ENCODE measurements at places on chromosomes 16 and 17.

- no peak for DNase-seq
These were observed 77.5 kb downstream of the USP32 start for GRCh38 chr17:60314423-60314822.

DNA sequence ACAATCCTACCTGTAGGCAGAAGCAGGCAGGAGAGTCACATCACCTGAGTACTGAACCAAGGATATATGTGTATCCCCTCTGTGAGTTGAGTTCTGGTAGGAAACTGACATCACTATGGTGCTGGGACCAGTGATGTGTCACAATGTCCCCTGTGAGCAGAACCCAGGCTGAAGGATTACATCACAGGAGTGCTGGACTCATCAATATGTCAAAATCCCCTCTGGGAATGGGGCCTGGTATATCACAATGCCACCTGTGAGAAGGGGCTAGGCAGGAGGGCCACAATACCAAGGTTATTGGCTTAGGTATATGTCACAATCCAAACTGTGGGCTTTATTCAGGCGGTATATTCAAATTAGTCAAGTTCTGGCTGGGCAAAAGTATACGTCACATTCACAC lies 2098.3 kb downstream of the TP53TG3F start:
- no peak for DNase-seq

DNA sequence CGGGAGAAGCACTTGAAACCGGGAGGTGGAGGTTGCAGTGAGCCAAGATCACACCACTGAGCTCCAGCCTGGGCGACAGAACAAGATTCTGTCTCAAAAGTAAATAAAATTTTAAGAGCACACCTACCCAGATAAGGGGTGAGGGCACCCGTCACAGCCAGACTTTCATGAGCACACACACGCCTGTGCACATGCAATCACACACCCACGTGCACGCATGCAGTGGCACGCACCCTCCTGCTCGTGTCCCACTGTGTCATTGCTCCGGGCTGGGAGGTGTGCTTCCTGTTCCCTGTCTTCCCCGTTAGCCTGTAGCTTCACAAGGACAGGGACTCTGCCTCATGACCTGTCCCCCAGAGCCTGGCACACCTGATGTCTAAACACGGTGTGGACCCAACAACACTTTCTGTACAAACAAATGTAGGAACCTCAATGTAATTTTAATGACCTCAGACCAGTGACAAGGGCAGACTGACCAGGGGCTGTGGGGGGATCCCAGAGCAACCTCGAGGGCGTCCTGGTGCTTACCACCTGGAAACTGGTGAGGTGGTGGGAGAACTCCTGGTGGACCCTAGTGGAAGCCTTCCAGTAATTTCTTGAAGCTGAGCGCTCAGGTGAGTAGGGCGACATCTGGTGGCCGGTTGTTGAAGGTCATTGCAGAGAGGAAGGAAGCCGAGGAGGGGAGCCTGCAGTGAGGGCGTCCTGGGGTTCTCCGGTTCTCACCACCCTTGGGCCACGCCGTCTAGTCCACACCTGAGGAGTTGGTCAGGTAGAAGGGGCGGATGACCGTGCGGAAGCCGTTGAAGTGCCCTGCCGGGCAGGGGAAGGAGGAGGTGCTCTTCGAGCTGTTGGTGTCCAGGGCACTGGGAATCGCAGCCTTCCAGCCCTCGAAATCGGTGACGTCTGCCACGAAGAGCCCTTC lies 8.6 kb downstream of the LGALS3BP start:
- peak; percentile 47 for DNase-seq

DNA sequence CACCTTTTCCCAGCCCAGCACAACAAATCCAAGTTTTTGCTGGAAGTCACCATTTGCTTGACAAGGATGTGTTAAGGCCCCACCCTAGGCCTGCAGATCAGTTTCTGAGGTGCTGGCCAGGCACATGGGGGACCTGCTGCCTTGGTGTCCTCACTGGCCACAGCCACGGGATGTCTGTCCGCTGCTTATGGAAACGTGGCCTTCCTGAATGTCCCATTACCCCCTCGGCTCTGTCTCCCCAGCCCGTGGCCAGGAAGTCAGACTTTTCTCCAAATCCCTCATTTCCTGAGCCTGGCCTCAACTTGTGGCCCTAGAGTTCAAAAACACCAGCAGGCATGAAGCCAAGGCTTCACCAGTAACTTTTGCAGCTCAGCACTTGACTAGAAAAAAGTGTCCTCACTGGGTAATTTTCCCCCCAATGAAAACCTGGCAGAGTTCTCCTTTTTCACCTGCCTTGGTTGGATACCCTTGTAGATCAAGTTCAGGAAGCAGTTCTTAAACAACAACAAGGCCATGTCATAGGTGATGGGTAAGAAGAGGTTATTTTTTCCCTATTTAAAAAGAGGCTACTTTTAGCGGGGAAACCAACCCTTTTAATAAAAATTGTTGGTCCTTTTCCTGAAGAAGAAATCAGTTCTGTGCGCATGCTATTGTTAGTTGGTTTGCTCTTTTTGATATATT lies 80.8 kb downstream of the SOCS1 start:
- no peak for DNase-seq

DNA sequence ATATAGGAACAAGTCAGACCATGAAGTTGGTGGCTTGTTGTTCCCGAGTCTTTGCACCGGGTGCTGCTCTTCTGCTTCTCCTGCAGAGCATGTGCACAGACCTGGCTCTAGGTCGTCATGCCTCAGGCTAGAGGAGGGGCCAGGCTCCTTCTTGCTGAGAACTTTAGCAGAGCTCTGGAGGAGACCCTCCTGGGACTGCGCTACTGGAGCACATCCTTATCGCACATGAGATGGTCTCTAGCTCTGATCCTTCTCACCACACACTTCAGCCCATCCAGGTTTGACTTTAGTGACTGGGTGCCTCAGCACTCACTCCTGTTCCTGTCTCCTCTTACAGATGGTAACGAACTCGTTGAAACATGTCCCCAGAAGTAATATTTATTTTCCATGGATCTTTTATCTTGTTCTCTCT lies 14.9 kb downstream of the FOXK2 start:
- DNase-seq = no peak

GRCh38 chr17:49987681-49988441 lies 7.2 kb downstream of the DLX3 start:
- DNase-seq = no peak

- DNase-seq = no peak
These were observed 527 bp downstream of the EIF5A start for GRCh38 chr17:7307686-7308624.

DNA sequence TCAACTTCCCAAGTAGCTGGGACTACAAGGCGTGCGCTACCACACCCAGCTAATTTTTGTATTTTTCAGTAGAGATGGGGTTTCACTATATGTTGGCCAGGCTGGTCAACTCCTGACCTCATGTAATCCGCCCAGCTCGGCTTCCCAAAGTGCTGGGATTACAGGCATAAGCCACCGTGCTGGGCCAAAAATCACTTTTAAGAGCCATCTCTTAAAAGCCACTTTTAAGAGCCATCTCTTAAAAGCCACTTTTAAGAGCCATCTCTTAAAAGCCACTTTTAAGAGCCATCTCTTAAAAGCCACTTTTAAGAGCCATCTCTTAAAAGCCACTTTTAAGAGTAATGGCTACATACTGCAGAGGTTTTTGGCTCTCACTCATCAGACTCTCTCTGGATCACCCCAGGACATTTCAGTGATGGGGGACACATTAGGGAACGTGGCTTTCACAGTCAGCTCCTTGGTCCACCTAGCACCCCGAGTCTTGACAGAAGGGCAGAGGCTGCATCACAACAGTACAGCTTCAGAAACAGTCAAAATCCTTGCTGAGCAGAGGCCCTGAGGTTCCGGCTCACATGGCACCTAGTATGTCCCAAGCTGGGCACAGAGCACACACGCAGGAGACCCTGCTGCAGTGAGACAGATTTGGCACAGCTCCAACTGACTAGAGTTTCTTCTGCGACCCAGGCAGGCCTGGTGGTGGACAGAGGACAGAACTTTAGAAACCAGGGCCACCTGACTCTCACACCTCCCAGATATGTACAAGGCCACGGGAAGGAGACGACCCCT lies 23.6 kb downstream of the RANBP10 start:
- no peak for DNase-seq

GRCh38 chr17:75338335-75338734 lies 49.1 kb upstream of the SLC25A19 start:
- DNase-seq = no peak

- no peak for DNase-seq
These were observed 594 bp upstream of the SLC22A31 start for GRCh38 chr16:89200850-89201411.

DNA sequence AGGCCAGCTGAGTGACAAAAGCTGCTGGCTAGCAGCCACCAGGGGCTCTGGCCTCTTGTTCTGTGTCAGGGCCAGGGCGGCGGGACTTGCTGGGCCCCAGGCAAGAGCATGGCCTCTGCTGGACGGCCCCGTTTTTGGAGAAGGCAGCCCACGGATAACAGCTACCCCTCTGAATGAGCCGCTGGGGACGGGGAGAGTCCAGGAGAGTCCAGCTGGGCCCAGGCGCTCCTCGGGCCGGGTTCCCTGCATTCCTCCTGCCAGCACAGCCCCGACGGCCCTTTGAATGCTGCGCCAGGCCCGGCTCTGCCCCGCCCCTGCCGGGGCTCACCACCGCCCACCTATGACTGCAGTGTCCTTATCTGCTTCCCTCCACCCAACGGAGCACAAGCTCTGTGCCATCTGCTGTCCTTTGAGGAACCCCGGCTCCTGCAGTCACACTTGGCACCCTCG lies 33.4 kb downstream of the SLC7A5 start:
- DNase-seq = no peak

GRCh38 chr16:55494994-55495421 lies 13.9 kb upstream of the LPCAT2 start:
- DNase-seq = no peak

GRCh38 chr17:66526827-66527226 lies 224.4 kb downstream of the PRKCA start:
- no peak for DNase-seq

DNA sequence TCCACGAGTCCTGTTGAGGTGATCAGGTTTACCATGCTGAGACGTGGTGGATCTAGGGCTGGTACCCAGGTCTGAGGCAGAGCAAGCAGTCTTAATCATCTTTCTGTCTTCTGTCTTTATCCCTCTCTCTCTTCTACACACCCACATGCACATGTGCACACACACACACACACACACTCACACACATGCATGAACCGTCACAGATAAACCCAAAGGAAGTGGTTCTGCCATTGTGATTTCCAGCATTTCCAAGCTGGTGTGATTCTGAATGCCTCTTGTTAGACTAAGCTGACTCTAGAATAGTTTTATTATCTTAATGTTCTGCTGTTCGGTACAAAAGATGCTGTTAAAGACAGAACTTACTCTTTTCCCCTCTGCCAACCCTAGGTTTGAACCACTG lies 411.8 kb upstream of the SALL1 start:
- no peak for DNase-seq

- no peak for DNase-seq
These were observed 3.0 kb upstream of the MT1A start for GRCh38 chr16:56635441-56635967.

DNA sequence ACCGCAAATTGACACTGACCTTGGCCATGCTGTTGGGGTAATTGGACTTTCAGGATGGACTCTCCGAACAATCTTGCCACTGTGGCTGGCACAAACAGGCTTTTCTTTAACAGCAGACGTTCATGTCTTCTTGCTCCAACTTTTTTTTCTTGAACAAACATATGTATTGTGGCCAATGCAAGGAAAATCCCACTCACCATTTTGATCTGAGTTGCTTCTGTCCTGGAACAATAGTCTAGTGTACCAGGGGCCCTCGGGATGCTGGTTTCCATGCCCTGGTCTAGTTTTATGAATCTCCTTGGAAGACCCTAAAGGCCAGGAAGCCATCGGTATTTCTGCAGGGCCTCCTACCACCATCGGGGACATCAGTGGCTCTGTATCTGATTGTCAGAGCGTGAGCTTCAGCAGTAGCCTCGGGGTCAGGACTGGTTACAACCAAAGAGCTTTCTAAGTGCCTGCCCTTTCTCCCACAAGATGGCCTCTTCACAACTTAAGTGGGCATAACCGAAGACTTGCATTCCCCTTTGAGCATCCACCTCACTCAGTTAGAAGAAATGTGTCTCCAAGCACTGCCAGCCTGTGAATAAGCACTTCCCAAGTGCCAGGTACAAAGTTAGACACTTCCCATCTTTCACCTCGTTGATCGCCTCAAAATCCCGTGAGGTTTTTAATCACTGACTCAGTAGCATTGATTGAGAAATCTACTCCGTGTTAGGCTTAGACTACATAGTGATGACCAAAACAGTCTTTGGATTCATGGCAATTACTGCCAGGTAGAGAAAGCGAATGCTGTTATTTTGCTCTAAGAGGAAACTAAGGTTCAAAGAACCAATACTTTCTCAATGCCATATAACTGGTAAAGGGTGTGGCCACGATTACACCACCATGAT lies 87.0 kb upstream of the TBX2 start:
- DNase-seq = no peak

DNA sequence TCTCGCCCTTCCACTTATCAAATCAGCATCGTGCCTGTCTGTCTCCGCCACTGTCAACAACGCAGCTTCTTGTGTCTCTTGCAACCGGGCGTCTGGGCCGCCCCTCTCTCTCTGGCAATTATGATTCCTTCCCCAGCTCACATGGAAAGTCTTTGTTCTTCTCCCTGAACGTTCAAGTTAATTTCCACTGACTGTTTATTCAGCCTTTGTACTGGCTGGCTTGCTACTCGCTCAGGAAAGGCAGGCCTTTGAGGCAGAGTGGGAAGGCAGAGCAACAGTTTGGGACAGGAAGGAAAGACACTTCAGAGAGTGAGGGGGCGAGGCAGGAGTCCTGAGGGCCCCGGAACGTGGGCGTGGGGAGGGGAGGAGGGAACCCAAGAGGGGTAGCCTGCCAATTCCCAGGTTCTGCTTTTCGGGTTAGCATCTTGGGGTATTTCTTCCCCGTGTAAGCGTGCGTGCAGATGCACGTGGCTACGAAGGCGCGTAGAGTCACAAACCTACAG lies 50.8 kb downstream of the AKAP1 start:
- peak; percentile 92 for DNase-seq

All from NCI-H1417 treated with DMSO at 0.1 percent for 48 hours (cell line).